GM12878 (cell line): ENCODE measurements at places on chromosomes 7 and 10.

DNA sequence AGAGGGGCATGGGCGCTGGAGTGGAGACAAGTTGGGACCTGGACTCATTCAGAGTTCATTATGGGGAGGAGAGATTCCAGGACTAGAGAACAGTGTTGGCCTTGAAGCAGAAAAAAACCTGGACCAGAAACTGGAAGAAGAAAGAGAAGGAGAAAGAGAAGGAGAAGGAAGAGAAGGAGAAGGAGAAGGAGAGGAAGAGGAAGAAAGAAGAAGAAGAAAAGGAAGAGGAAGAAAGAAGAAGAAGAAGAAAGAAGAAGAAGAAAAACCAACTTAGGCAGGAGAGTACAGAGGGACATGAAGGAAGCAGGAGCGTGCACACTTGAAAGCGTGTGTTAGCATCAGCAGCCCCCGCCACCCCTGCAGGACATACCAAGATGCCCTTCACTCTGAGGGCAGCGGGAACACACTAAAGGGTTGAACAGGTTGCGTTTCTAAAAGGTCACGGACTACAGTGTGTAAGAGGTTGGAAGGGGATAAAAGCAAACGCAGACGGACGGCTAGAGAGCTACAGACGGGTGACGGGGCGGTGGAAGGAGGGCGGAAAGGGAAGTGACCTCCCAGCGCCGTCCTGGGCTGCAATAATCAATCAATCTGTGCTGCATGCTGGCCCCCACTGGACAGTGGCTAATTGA lies 95.3 kb downstream of the SEC61G start:
- H3K27me3 ChIP-seq, result peaks cover 5% of the 10 kb centered on the region
- H3K36me3 ChIP-seq, result no peaks in the 10 kb centered on the region
- H3K4me1 ChIP-seq, result no peaks in the 10 kb centered on the region
- H3K4me3 ChIP-seq, result no peak overlapping the region
- no peak overlapping the region for H3K27ac ChIP-seq
- DNase-seq, result no peak

DNA sequence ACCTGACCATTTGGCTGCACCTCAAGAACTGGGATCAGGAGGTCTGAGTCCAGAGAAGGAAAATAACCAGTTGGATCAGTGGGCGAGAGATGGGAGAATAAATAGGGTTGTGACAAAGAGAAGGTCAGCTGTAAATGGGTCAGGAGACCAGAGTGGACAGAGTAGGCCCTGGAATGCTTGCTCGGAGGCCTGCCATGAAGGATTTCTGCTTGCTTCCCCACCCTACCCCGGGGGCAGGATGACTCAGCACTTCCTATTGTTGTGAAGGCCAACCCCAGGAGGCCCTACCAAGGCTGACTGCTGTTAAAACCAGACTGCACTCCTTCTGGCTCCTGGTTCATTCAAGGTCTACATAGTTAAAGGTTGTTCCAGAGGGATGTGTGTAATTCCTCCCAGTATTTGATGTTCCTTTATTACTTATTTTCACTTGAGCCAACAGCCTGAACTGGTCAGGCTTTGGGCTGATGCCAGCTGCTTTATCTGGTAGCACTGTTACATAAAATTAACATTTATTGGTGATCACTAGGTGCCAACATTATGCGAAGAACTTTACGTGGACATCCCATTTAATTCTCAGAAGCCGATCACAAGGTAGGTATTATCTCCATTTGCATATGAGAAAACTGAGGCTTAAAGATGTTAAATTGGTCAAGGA lies 27.3 kb upstream of the IFRD1 start:
- H3K36me3 ChIP-seq, result no peaks in the 10 kb centered on the region
- no peak overlapping the region for H3K27ac ChIP-seq
- H3K4me1 ChIP-seq, result peaks cover 8% of the 10 kb centered on the region; the same call in 1 of the 2 replicates

DNA sequence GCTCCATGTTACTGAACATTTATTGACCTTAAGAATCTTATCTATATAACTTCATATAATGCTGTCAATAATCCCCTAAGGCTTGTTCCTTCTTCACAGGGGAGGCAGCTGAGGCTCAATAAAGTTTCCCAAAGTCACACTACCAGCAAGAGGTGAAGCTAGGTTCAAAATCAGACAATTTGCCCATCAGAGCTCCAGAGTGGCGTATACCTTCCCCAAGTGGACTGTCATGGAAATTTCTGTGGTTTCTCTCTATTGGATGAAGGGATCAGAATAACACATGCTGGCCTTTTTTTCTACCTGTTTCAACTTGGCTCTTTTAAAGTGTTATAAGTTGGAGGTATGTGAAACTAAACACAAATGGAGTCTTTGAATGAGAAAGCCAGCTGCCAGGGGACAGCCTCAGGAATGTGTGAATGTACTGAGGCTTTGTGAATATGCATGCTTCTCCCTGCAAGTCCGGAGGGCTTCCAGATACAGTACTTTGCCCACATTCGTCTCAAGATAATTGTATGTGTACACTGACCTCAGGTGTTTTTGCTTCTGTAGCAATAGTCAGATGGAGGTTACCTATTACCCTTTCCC lies 656.3 kb upstream of the CELF2 start:
- no peak for DNase-seq
- H3K36me3 ChIP-seq, result no peaks in the 10 kb centered on the region
- H3K27ac ChIP-seq, result no peak overlapping the region

- H3K27me3 ChIP-seq, result no peaks in the 10 kb centered on the region
- no peak overlapping the region for H3K4me3 ChIP-seq
- H3K27ac ChIP-seq, result no peak overlapping the region
- no peak for DNase-seq
- H3K36me3 ChIP-seq, result no peaks in the 10 kb centered on the region
- H3K4me1 ChIP-seq, result no peaks in the 10 kb centered on the region
Observed at GRCh38 chr7:158950914-158951635, 94.7 kb downstream of the DYNC2I1 start.

DNA sequence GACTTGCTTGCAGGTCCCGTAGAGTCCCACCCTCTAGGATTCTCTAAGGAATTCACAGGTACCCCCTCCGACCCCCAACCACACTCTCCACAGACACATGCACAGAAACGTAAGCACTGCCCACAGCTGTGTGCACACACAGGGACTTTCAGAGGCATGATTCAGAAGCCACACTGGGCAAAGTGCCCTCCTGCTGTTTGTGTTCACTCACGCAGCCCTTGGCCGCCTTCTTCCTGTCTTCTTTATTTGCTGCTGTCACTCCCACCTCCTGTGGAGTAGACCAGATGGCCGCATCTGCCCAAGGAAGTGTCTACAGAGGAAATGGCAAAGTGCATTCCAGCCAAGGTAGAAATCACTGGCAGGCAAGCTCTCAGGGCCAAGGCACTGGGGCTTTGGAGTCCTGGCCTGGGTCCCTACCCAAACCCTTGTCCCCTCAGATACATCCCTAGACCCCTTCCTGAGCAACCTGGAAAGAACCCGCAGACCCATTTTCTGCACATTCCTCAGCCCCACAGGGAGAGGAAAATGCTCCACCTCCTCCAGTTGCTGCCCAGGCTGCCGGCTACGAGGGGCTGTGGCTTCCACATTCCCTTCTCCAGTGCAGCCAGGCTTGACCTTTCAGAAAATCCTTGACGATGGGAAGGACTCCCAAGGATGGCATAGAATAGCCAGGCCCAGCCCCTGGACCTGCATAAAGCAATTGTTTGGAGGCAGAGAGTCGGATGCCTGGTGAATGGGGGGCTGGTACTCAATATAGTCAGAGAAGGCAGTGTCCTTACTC lies 21.6 kb upstream of the GIMAP8 start:
- peak; percentile 61 for DNase-seq
- H3K4me3 ChIP-seq, result no peak overlapping the region
- no peak overlapping the region for H3K27ac ChIP-seq

DNA sequence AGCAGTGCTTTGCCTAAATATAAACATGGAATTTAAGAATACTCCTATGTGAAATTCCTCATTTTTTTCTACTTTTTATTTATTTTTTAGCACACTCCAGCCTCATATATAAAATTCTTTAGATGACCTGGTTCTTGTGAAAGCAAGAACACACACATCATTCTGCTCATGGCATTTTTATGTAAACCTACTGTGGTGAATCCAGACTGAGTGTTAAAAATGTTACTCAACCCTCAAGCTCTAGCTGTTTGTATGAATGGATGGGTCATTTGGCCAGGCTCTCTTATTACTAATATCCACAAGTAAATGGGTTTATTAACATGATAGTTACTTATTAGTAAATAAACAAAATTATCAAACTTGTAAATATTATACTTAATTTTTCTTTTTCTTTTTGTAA lies 551.7 kb upstream of the LRRN3 start:
- H3K36me3 ChIP-seq, result no peaks in the 10 kb centered on the region
- no peaks in the 10 kb centered on the region for H3K4me1 ChIP-seq
- H3K27me3 ChIP-seq, result no peaks in the 10 kb centered on the region
- no peak overlapping the region for H3K27ac ChIP-seq
- no peak for DNase-seq

GRCh38 chr10:121919666-121920065 lies 8.2 kb downstream of the ATE1 start:
- H3K27ac ChIP-seq, result no peak overlapping the region
- no peak overlapping the region for H3K4me3 ChIP-seq
- no peaks in the 10 kb centered on the region for H3K27me3 ChIP-seq
- no peak for DNase-seq
- no peaks in the 10 kb centered on the region; the same call in 1 of the 2 replicates for H3K36me3 ChIP-seq

- peaks cover 73% of the 10 kb centered on the region for H3K4me1 ChIP-seq
- peaks cover 22% of the 10 kb centered on the region for H3K36me3 ChIP-seq
- H3K27ac ChIP-seq, result peak overlapping the region; percentile 94
- H3K4me3 ChIP-seq, result peak overlapping the region; percentile 54
- no peaks in the 10 kb centered on the region for H3K27me3 ChIP-seq
Observed at GRCh38 chr10:124696446-124697392, 47.5 kb downstream of the FAM53B start.

DNA sequence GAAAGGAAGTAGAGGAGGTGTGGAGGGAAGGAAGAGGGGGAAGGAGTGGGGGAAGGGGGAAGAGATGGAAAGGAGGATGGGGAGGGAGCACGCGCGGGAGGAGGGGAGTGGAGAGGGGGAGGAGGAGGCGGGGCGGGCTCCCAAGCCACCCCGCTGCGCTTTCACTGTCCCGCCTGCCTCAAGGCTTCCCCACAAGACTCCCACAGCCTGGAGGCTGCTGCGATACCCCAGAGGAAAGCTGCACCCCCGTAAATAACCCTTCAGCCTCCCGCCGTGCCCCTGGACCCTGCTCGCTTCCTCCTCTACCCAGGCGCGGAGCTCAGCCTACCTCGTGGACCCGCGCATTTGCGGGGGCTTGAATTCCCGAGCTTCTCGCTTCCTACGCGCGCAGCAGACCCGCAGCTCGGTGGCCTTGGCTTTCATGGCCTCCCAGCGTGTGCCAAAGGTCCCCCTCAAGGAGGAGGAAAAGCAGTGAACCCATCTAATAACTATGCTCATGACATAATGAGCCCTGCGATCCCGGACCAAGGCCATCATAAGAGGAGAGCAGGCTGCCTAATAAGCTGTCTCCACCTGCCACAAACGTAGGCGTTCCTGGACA lies at the start of gene C10orf67:
C10orf67 (minus strand) TSS at position 557 of the 601 bp plus-strand sequence; CDS start at position 534, 23 bp downstream.
- no peak within 1 kb of the TSS for H3K27ac ChIP-seq
- H3K27me3 ChIP-seq, result no peaks in the 10 kb centered on the region
- H3K4me3 ChIP-seq, result peak within 1 kb of the TSS; percentile 41; the same call in 1 of the 2 replicates
- no peaks in the 10 kb centered on the region for H3K4me1 ChIP-seq

DNA sequence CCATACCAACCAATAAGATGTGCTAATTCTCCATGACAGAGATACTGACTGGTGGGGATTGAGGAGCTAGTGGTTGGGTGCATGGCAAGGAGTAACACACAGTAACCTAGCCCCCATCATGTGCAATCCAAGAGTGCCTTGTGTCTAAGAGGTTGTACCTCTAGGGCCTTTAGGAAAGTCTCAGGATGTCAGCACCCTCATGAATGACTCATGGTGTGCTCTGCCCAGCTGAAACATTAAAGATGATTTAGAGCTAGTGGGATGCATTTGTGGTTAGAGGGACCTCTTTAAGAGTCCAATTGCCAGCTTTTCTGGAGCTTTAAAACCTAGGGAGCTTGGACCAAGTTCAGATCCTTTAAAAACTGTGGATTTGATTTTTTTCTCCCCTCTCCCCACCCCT lies 181.1 kb downstream of the HERPUD2 start:
- no peaks in the 10 kb centered on the region; the same call in 1 of the 2 replicates for H3K27me3 ChIP-seq
- no peaks in the 10 kb centered on the region for H3K36me3 ChIP-seq
- H3K4me1 ChIP-seq, result no peaks in the 10 kb centered on the region
- H3K27ac ChIP-seq, result no peak overlapping the region

DNA sequence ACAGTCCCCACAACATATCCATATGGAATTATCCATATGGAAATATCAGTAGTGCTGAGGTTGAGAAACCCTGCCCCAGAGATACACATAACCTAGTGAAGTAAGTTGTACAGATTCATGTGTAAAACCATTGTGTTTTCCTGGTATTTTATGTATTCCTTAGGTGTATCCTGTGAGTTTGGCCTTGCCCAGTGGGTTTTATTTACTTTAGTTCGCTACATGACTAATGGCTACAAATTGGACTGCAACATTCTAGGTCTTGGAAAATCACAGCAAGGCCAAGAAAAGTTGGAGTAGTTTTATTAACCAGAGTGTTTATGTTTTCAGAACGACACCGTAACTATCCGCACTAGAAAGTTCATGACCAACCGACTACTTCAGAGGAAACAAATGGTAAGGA lies 1.4 kb downstream of the RPS24 start:
- peaks cover 7% of the 10 kb centered on the region for H3K4me1 ChIP-seq
- H3K36me3 ChIP-seq, result peaks cover 23% of the 10 kb centered on the region
- H3K27ac ChIP-seq, result peak overlapping the region; percentile 88
- H3K27me3 ChIP-seq, result no peaks in the 10 kb centered on the region
- peak overlapping the region; percentile 95 for H3K4me3 ChIP-seq
- DNase-seq, result no peak

GRCh38 chr7:18414885-18415284 lies 80.7 kb upstream of the HDAC9 start:
- H3K27ac ChIP-seq, result no peak overlapping the region
- H3K4me3 ChIP-seq, result no peak overlapping the region
- H3K27me3 ChIP-seq, result no peaks in the 10 kb centered on the region
- H3K4me1 ChIP-seq, result no peaks in the 10 kb centered on the region

DNA sequence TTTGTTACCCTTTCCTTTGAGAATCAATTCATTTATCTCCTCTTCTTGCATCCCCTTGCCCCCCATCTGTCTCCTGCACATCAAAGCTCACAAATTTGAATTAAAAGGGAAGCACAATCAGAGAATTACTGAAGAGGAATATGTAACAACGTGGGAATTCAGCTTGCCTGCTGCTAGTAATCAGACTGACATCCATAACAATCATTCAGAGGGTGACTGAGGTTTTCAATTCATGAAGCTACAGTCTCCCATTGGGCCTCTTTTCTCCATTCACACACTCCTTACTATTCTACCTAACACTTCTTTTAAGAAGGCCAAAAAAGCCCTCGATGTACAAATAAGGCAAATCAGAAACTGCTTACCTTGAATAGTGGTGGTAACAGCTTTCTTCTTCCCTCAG lies 24.3 kb upstream of the DNA2 start:
- no peaks in the 10 kb centered on the region for H3K27me3 ChIP-seq
- H3K4me3 ChIP-seq, result no peak overlapping the region
- no peak for DNase-seq
- no peak overlapping the region for H3K27ac ChIP-seq

DNA sequence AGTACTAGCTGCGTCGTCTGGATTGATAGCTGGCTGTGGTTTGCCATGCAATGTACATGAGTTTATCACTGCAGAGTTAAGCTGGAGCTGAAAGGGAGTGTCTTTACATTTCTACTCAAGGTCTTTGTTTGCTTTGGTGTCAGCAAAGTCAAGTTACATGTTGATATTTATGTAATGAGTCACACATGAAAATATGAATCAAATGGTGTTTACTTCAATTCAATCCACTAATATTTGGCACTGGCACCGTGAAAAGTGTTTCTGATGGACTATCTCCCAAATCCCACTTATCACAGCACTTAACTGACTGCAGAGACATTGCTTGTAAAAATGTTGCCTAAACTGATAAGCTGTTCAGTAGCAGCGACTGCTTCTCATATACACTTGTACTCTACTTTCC lies 395.9 kb downstream of the TFEC start:
- no peak for DNase-seq
- H3K36me3 ChIP-seq, result no peaks in the 10 kb centered on the region
- H3K4me1 ChIP-seq, result no peaks in the 10 kb centered on the region
- no peaks in the 10 kb centered on the region for H3K27me3 ChIP-seq
- H3K27ac ChIP-seq, result no peak overlapping the region
